Midbrain (tissue), 1 donor: ENCODE measurements at places on chromosomes 7 and 10.

- peak; percentile 82 for DNase-seq
Measured at GRCh38 chr10:79335094-79335469, 12.2 kb upstream of the PPIF start.

DNA sequence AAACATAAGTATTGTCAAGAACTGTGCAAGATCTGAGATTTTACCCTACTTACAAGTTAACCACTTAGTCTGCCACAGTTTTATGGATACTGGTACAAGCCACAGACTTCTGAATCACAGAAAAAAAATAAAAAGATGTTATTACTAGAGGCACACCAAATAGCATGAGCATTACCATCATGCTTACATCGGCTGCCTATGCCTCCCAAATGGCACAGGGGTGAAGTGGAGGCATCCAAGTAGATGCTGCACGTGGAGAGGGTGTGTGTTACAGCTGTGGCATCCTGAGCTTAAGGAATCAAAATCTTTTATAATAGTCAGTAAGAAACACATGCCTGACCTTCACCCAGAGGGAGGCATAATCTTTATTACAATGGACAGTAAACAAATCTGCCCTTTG is 207.8 kb downstream of the TFEC start:
- no peak for DNase-seq

DNA sequence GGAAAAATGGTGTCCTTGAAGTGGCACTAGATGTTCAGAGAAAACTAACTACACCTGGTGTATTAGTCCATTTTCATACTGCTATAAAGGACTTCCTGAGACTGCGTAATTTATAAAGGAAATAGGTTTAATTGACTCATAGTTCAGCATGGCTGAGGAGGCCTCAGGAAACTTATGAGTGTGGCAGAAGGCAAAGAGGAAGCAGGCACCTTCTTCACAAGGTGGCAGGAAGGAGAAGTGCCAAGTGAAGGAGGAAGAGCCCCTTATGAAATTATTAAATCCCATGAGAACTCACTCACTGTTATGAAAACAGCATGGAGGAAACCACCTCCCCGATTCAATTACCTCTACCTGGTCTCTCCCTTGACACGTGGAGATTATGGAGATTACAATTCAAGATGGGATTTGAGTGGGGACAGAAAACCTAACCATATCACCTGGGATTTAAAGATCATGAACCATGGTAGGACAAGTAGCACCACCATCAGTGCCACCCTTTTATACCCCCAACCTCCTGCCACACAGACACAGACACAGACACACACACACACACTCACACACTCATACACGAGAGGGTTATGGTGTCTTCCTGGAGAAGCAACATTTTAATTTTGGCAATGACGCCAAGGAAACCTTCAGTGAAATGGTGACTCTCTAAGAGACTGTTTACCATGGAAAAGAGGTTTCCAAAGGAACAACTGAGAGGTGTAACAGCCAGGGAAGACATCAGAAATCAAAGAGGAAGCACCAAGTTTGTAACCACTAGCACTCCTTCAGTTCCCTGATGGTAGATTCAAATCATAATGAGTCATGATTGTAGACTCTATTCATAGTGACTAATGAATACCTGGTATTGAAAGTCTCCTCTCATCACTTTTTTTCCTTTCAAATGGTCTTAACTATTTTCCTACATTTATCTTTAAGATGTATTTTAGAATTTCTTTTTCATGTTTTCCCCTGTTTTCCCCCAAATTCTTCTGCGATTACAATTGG is 41.8 kb upstream of the WNT16 start:
- no peak for DNase-seq

GRCh38 chr7:51325908-51326307 is 9.3 kb upstream of the COBL start:
- DNase-seq = no peak

DNA sequence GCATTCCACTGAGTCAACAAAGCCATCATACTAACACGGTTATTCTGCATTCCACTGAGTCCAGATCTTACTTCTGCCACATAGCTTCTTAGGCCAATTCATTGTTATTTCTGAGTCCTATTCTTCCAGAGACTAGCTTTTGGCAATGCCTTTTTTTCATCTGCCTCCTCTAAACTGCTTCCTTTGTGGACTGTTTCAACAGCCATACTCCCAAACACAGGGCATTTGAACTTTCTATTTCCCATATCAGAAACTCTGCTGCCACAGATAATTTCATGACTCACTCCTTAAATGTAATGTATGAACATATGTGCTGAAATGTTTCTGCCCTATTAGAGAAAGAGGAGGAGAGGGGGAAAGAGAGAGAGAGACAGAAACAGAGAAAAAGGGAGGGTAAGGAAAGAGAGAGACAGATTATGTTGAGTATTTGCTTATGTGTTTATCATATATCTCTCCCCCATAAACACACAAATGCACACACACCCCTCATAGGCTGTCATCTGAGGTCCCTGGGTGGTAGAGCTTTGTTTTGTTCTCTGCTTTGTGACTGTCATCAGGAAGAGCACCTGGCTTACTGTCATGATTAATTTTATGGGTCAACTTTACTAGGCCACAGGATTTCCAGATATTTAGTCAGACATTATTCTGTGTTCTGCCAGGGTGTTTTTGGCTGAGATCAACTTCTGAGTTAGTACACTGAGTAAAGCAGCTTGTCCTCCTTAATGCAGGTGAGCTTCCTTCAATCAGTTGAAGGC is 308.0 kb upstream of the KCND2 start:
- no peak for DNase-seq

- peak; percentile 36 for DNase-seq
Measured at GRCh38 chr10:14574291-14574690, 200.4 kb downstream of the FAM107B start.
